Stimulated activated CD4-positive, alpha-beta T cell treated with anti-CD3 and anti-CD28 coated beads, Interleukin-1b, Interleukin-23, amount 100 ng/mL, for 48 hours (primary cell): ENCODE measurements at places on chromosomes 5 and 9.

DNA sequence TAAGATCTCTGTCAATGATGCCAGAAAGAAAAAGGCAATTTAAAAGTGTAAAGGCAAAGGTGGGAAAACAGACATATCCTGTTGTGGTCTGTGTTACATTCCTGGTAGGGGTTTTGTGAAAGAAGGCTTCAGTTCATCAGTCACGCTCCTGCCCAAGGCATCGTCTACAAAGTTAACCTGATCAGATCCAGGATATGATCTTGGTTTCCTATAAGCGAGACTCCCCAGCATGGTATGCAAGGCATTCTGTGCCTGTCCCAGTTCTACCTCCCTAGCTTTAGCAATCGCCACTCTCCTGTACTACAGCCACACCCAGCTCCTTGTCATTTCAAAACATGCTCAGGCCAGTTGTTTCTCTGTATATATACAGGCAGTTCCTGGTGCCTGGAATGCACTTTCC lies 58.0 kb upstream of the PTPN3 start:
- DNase-seq: no peak

DNA sequence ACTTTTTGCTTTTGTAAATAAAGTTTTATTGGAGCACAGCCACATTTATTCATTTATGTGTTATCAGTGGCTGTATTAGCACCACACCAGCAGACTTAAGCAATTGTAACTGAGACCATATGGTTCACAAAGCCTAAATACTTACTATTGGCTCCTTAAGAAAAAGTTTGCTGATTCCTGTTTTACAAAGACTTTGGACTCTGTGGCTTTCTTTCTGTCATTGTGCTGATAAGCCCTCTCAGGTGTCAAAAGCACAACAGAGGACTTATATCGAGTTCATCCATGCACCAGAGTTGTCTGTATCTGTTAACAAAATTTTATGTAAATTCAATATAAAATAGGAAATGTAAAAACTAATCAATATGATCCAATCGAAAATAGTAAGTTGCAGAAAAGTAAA lies 55.6 kb upstream of the PCSK5 start:
- no peak for DNase-seq

DNA sequence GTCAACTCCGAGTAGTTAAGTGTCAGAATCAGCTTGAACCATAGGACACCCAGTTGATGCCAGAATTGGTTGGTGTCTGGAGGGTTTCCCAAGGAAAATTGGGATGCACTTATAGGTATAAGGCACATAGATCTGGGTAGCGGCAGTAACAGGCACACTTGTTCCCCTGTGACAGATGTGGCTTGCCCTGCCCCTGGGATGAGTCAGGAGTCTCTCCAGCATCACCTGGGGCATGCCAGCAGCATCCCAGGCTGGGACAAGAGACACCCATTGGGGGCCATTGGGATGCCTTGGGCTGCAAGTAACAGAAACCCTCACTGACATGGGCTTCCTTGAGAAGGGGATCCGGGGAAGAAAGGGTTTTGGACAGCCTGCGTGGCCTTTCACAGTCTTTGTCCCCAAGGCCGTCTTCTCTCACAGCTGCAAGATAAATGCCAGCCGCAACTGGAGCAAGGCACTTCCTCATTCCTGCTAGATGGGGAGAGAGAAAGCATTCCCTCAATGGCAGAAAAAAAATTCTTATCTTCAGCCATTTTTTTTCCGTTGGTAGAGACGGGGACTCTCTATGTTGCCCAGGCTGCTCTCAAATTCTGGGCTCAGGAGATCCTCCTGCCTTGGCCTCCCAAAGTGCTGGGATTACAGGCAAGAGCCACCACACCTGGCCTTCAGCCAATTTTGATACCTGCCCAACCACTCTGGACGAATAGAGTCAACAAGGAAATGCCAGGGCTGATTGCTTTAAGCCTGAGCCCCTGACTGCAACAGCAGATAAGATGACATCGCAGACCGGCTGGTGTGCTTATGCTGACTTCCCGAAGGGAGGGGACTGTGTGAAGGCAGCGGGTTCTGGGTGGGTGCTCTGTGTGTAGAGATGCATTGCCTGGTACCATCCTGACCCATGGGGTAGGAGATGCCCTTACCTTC lies 13.3 kb upstream of the RNF130 start:
- no peak for DNase-seq

DNA sequence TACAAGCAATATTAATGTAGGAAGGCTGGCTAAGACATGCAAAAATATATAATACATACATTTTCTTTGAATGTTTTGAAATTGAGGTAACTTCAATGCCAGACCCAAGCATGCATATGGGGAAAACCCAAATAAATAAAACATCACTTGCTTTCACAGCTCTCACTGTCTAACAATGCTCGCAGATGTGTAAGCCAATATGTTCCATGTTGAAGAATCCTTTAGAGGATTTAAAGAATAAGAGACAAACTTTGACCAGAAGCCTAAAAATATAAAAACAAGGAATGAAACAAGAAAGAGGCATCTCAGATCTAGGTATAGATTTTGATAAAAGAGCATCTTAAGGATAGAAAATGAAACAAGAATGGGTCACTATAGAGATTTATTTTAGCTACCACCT lies 354.2 kb downstream of the CDH10 start:
- no peak for DNase-seq

- DNase-seq: no peak
These were observed 240.4 kb downstream of the GLIS3 start for GRCh38 chr9:4059437-4059836.

DNA sequence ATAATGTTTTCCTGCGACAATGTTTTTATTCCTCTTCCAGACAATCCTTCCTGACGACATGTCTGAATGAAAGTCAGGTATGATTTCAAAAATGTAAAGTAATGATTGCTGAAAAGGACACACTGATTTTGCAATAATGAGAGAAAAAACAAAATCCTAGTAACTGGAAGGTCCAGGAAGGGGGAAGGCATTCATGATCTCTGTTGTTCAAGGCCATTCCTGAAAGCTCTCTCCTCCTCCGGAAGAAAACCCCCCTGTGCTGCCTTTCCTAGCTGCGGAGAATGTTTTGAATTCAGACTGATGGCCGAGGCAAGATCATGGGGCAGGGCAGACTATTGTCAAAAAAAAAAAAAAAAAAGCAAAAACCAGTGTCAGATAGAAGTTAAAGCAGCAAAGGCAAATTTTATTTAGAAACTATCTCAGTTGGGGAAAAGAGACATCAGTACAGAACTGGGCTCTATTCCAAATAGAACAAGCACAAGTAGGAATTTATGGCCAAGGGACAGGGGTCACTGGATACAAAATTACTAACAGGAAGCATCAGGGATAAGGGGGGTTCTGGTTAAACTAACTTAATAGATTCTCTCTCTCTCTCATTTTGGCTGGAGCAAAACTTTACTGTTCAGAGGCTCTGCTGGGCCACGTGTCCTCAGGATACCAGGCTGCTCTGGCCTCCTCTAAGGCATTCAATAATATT lies 36.5 kb upstream of the CTSV start:
- DNase-seq: no peak

- DNase-seq: no peak
These were observed 1.4 kb downstream of the SLC26A2 start for GRCh38 chr5:149961957-149962409.

DNA sequence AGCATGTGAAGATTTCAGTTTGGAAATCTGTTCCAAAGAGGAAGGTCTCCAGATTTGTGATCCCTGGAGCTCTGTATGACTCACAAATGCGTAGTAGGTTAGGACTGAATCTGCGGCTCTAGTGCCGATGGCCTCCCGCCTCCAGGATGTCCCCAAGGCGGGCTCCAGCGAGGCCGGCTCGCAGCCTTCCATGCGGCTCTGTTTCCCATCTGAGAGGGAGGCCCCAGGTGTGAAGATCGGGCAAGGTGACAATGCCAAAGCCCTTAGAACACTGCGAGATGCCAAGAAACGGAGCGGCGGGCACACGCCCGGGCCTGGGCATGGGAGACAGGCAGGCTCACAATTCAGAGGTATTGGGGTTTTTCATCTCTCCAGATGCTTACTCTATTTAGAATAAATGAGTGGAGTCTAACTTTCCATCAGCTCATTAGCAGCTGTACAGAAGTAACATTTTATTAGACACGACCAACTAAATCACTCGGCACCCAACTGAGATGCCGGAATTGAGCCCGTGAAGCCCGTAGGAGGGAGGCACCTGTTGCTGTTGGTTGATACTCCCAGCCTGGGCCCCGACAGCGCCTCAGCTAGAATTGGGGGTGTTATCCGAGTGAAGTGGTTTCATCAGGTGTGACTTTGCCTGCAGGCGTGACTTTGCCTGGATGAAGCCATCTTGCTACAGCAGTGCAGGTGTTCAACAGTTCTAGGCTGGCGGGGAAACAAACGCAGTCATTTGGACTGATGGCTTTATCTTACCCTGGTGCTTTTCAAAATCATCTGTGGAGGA lies 7.4 kb upstream of the MRPS2 start:
- DNase-seq: no peak

DNA sequence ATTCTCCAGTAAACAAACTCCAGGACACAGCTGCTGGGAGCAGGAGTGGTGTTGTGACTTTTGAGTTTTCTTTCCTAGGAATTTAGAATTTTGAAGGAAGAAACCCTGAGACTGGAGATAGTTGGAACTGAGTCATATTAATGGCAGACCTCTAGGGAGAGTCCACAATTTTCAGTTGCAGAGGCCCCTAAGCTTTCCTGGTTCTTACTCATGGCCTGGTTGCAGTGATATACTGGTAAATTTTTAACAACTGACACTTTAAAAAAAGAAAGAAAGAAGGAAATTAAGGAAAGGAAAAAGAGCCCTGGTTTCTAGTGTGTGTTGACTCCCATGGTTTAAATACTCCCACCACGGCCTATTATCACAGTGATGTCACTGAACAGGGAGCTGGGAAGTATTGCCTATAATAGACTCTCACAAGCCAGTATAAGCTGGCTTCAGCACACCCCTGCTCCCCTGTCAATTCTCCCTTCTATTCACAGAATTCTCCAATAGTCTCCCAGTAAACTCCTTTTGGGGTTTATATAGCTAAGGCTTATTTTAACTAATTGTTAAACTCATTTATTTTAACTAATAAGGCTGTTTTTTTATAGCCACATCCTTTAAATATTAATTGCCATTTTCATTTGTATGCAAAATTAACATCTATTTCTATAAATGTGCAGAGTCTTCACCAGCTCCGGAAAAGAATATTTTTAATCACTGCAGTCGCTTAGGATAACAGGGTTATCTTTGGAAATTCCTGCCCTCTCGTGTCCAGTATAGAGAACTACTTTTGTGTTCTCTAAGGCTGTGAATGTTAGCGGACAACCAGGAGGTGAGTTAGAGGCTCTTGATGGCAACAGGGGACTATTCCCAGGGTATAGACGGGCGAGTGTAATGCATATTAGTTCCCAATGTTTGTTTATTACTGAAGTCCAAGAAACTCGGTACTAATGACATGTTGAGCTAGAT lies 59.7 kb downstream of the GGTA1 start:
- DNase-seq: no peak

- DNase-seq: no peak
These were observed 57.7 kb downstream of the LMX1B start for GRCh38 chr9:126671381-126671831.
